Panc1 (cell line): ENCODE measurements at places on chromosomes 3 and 15.
A peak's percentile ranks its signal among the peaks of the same experiment; 100 is the strongest.

DNA sequence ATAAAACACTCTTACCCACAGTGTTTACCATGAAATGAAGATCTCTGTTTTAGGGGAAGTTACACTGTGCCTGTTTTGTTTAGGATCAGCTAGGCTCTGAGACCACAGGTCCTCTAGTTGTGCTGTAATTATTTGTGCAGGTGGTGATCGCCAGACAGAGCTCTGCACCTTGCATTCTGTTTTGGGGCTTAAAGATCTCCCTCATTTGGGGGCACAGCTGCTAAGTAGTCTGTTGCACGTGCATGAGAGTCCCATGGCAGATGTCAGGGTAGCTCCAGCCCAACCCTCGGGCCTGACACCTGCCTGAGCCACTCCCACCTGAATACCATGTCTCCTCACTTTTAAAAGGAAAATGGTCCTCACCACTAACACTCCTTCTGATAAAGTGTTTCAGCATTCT is 12.4 kb downstream of the C3orf20 start:
- no peak for DNase-seq
- H3K36me3 ChIP-seq, result no peaks in the 10 kb centered on the region
- H3K27me3 ChIP-seq, result no peaks in the 10 kb centered on the region

GRCh38 chr3:27545061-27545460 is 60.9 kb upstream of the SLC4A7 start:
- H3K36me3 ChIP-seq, result no peaks in the 10 kb centered on the region
- peak overlapping the region; percentile 66; the same call in 1 of the 2 replicates for H3K27ac ChIP-seq
- H3K4me3 ChIP-seq, result no peak overlapping the region
- DNase-seq, result no peak

DNA sequence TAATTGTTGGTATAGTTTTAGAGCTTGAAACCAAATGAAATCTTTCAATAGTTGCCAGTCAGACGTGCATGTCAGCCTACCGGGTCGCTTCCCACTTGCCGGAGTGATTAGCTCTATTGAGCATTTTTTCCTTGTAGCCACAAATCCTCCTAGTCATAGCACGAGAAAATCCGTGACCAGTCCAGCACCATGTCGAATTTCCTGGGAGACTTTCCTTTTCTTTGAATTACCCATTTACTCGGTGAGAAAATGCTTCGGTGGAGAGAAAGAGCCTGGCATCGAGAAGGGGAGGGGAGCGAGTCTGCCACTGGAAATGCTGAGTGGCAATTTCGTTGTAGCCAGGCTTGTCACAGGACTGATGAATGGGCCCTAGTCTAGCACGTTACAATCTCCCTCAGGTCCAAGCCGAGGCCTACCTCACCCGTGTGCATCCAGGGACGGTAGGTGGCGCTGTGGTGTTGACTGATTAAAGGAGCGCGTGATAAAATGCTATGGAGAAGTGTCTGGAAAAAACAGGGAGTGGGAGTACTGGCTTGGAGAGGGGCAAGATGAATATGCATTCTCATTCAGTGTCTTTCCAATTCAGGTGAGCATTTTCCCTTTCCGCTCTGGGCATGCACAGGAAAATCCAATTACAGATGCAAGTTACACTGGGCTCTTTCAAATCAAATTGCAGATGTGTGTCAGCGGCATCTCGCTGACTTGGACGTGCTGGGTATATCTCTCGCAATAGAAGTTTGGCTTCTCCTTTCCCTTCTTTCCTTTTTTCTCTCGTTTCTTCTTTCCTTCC is 238.8 kb downstream of the EDEM1 start:
- H3K4me1 ChIP-seq, result no peaks in the 10 kb centered on the region
- H3K36me3 ChIP-seq, result no peaks in the 10 kb centered on the region
- no peak overlapping the region for H3K4me3 ChIP-seq
- no peaks in the 10 kb centered on the region for H3K27me3 ChIP-seq

DNA sequence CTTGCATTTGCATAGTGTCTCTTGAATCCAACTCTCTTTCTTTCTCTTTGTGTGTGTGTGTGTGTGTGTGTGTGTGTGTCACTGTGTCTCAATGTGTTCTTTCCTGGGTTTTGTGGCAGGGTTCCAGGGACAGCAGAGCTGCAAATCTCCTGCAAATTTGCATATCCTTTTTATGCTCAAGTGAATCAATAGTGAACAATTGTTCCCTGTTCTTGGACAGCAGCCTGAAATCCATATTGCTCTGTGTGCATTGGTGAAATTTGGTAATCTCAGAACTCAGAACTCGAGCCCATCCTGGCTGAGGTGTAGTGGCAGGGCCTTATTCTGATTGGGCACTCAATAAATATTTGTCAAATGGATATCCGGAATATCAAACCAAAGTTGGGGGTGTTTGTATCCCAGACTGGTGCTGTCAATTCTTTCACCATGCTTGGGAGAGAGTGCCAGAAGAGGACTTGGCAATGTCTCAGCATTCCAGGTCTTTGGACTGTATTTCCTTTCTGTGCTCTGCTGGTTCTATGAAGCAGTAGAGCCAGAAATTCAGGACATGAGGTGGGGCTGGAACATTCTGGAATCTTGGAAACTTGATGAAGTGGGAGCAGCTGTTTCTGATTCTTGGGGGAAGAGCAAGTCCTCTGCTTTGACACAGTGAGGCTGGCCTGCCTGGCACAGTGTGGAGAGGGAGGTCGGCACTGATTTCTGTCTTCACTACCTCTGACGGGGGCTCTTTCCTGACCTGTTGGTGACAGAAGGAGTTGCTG is 380.6 kb upstream of the C2CD4B start:
- DNase-seq, result no peak
- no peaks in the 10 kb centered on the region for H3K4me1 ChIP-seq
- no peaks in the 10 kb centered on the region for H3K27me3 ChIP-seq
- H3K27ac ChIP-seq, result no peak overlapping the region

DNA sequence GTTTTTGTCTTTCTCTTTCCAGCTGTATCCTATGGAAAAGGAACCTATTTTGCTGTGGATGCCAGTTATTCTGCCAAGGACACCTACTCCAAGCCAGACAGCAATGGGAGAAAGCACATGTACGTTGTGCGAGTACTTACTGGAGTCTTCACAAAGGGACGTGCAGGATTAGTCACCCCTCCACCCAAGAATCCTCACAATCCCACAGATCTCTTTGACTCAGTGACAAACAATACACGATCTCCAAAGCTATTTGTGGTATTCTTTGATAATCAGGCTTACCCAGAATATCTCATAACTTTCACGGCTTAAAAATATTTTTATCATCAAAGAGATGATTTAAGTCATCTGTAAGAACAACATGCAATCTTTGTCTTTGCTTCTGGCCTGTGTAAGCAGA is 44.9 kb upstream of the PARP14 start:
- H3K36me3 ChIP-seq, result no peaks in the 10 kb centered on the region
- peaks cover 11% of the 10 kb centered on the region; the same call in 1 of the 2 replicates for H3K27me3 ChIP-seq
- H3K4me1 ChIP-seq, result no peaks in the 10 kb centered on the region
- H3K4me3 ChIP-seq, result no peak overlapping the region
- DNase-seq, result no peak
